ENCODE measurements at places on chromosomes 7 and 10. TPM values are rescaled to one million over a fixed set of nuclear protein-coding genes. Genes with fewer than 3 reads are reported as not detected.

GRCh38 chr7:20441991-20442441 lies 111.3 kb downstream of the ITGB8 start:
- H3K27me3 ChIP-seq = no peaks in the 10 kb centered on the region
- no peak for DNase-seq
- no peaks in the 10 kb centered on the region for H3K4me1 ChIP-seq
- no peaks in the 10 kb centered on the region for H3K36me3 ChIP-seq
- H3K27ac ChIP-seq = no peak overlapping the region
- no peak overlapping the region for H3K4me3 ChIP-seq

DNA sequence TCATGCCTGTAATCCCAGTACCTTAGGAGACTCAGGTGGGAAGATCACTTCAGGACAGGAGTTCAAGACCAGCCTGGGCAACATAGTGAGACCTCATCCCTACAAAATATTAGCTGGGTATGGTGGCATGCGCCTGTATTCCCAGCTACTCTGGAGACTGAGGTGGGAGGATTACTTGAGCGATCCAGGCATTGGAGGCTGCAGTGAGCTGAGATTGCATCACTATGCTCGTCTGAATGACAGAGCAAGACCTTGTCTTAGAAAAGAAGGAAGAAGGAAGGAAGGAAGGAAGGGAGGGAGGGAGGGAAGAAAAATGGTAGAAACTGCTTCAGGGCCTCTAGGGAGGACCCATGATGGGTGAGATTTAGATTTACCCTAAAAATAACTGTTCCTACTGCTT lies 112.3 kb downstream of the SPDYE5 start:
- no peaks in the 10 kb centered on the region for H3K27me3 ChIP-seq
- H3K4me1 ChIP-seq = no peaks in the 10 kb centered on the region
- no peaks in the 10 kb centered on the region for H3K36me3 ChIP-seq
- H3K27ac ChIP-seq = no peak overlapping the region
- DNase-seq = no peak

DNA sequence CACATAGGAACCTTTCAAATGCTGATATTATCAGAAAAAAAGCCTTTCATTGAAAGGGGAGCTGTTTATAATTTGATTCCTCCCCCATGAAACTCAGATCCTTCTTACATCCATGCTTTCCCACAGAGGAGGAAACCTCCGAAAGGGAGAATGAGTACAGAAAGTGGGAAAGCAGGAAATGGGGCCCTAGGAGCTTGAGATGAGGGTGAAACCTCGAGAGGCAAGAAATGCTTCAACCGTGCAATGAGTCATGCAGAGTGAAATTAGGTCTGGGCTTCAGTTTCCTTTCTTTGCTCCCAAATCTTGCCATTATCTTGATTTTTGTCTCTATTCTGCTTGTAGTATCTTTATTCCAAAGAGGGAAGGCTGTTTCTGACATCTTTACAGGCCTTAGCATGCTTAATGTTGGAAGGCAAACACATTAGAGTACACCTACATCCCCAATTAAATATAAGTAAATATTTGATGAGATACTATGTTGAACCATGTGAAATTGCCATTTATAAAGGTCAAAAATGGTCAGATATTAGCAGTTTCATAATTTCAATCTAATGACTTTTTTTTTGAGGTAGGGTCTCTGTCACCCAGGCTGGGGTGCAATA lies 79.1 kb downstream of the NAMPT start:
- H3K4me1 ChIP-seq = no peaks in the 10 kb centered on the region
- H3K27me3 ChIP-seq = no peaks in the 10 kb centered on the region
- DNase-seq = no peak
- H3K36me3 ChIP-seq = no peaks in the 10 kb centered on the region

GRCh38 chr10:94524146-94524545 lies 21.4 kb upstream of the HELLS start:
- H3K36me3 ChIP-seq = no peaks in the 10 kb centered on the region
- no peaks in the 10 kb centered on the region for H3K4me1 ChIP-seq
- H3K4me3 ChIP-seq = no peak overlapping the region
- no peak for DNase-seq

DNA sequence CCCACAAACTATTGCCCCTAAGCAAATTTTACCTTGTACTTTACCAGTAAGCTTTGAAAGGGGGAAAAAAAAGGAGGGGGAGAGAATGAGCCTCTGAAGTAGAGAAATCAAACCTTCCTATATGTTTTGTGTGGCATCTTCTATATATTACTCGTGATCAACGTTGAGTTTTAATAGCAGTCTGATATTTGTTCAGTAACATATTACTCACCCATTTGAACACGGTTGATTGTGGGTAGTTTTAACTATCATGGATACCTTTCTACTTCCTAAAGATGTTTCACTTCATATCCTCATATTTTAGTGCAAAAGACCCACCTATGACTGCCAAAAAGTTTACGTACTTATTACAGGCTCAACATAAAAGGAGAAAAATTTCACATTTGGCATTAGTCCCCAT lies 54.5 kb downstream of the CCDC6 start:
- no peaks in the 10 kb centered on the region for H3K36me3 ChIP-seq
- no peaks in the 10 kb centered on the region for H3K4me1 ChIP-seq
- no peak overlapping the region for H3K27ac ChIP-seq
- no peak overlapping the region for H3K4me3 ChIP-seq
- no peak for DNase-seq

DNA sequence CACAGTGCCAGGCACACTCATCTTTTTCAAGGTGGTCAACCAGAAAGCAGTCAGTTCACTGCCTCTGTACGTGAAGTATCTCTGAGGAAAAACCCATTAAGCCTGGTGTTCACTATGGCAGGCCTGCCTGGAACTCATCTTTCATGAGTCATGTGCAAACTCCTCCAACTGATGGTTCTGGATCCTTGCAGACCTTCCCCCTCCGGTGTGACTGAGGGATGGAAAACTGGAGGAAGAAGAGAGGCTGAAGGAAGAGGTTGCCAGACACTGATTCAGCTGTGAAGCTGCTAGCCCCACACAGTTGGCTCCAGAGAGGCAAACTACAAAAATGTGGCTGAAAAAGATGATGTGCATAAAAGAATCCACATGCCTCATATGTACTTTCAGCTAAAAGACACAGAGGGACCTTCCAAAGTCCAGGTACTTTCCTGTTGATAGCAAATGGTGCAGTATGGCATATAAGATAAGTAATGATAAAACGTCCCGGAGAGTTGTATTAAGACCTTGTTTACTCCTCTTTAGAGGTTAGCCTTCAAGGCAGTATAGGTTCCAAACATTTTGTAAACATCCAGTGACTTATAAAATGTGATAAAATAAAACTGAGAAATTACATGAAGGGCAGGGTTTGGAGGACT lies 2.7 kb downstream of the CYP3A5 start:
- H3K4me3 ChIP-seq = peak overlapping the region; percentile 60
- DNase-seq = no peak
- H3K27ac ChIP-seq = peak overlapping the region; percentile 87
- H3K36me3 ChIP-seq = peaks cover 47% of the 10 kb centered on the region
- no peaks in the 10 kb centered on the region for H3K27me3 ChIP-seq

DNA sequence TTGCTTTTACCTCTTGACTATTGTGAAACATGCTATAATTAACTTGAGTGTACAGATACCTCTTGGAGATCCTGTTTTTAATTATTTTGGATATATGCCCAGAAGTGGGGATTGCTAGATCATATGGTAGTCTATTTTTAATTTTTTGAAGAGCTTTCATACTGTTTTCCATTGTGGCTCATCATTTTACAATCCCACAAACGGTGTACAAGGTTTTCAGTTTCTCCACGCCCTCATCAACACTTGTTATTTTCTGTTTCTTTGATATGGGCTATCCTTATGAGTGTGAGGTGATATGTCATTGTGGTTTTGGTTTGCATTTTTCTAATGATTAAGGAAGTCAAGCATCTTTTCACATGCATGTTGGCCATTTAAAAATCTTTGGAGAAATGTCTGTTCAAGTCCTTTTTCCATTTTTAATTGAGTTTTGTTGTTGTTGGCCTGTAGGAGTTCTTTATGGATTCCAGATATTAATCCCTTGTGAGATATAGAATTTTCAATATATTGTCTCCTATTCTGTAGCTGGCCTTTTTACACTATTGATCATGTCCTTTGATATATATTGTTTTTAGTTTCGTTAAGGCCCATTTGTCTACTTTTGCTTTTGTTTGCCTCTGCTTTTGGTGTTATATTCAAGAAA lies 7.5 kb downstream of the AGK start:
- no peak overlapping the region for H3K27ac ChIP-seq
- DNase-seq = no peak
- no peak overlapping the region for H3K4me3 ChIP-seq
- H3K27me3 ChIP-seq = no peaks in the 10 kb centered on the region
- H3K36me3 ChIP-seq = no peaks in the 10 kb centered on the region

DNA sequence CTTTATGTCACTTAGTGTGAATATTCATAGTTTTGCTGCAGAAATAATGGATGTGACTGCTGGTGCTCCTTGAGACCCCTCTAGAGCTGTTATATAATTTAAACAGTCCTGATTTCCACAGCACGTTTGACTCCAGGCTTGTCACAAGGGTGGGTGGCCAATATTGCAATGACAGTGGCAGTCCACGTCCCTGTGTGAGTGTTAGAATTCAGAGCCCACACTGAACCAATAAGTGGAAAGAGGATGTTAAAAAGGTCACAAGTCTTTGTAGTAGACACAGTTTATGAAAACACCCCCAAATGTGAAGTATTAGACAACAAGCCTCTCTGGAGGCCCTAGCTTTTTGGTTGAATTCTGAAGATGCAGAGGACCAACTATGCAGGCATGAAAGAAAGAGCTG lies 2.0 kb downstream of the PPP1R17 start:
- H3K27ac ChIP-seq = no peak overlapping the region
- no peaks in the 10 kb centered on the region for H3K4me1 ChIP-seq

DNA sequence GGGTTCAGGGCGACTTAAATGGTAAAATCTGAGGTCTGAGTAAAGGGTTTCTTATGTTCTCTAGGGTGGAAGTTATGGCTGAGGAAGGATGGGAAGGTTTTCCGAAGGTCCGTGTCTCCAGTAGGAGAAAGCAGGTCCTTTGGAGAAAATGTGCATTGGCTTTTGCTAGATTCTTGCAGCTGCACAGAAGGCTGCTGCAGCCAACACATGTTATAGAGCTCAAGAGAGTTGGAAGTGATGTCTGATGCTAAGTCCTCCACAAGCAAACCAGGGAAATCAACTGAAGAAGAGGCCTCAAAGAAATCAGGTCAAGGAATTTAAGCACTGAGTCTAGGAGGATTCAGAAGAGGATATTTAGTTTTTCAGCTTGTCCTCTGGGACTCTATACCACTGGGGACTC lies 404.6 kb downstream of the LRMDA start:
- no peak for DNase-seq
- no peaks in the 10 kb centered on the region for H3K27me3 ChIP-seq
- H3K4me3 ChIP-seq = no peak overlapping the region
- H3K27ac ChIP-seq = no peak overlapping the region

- H3K4me3 ChIP-seq = no peak overlapping the region
- no peak for DNase-seq
- no peaks in the 10 kb centered on the region for H3K36me3 ChIP-seq
- no peak overlapping the region for H3K27ac ChIP-seq
- H3K4me1 ChIP-seq = peaks cover 29% of the 10 kb centered on the region
Measured at GRCh38 chr7:80208700-80209099, 74.1 kb downstream of the GNAI1 start.

DNA sequence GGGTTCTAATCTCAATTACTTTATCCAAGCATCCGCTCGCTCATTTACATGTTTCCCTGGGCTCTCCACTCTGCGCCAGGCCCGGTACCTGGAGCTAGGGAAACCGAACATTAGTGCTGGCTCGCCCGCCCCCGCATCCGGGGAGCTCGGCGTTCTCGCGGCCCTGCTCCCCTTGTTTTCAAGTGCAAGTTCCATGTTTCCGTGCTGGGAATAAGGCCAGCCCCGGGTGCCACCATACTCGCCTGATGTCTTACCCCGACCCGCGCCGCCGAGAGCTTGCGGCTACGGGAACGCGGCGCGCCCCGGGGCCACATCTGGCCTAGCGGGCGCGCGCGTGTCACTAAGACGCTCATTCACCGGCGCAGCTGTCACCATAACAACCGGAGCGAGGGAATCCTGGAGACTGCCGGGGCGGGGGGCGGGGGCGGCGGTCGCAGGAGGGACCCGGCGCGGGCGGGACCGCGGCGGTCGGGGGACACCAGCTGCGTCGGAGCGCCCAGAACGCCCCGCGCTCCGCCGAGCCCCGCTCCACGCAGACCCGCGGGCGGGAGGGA lies at the start of gene NEURL1:
TSS of gene NEURL1 (plus strand) at position 344 of the 554 bp plus-strand sequence. CDS start 683 bp downstream, outside the sequence.
- no peak within 1 kb of the TSS for H3K27ac ChIP-seq
- H3K4me1 ChIP-seq = no peaks in the 10 kb centered on the region
- peak within 1 kb of the TSS; percentile 40 for H3K4me3 ChIP-seq
- peaks cover 25% of the 10 kb centered on the region for H3K27me3 ChIP-seq
- DNase-seq = no peak

- no peaks in the 10 kb centered on the region for H3K4me1 ChIP-seq
- H3K36me3 ChIP-seq = no peaks in the 10 kb centered on the region
- no peak for DNase-seq
- no peak overlapping the region for H3K4me3 ChIP-seq
- H3K27ac ChIP-seq = no peak overlapping the region
Measured at GRCh38 chr7:157994319-157994718, 593.3 kb downstream of the PTPRN2 start.

DNA sequence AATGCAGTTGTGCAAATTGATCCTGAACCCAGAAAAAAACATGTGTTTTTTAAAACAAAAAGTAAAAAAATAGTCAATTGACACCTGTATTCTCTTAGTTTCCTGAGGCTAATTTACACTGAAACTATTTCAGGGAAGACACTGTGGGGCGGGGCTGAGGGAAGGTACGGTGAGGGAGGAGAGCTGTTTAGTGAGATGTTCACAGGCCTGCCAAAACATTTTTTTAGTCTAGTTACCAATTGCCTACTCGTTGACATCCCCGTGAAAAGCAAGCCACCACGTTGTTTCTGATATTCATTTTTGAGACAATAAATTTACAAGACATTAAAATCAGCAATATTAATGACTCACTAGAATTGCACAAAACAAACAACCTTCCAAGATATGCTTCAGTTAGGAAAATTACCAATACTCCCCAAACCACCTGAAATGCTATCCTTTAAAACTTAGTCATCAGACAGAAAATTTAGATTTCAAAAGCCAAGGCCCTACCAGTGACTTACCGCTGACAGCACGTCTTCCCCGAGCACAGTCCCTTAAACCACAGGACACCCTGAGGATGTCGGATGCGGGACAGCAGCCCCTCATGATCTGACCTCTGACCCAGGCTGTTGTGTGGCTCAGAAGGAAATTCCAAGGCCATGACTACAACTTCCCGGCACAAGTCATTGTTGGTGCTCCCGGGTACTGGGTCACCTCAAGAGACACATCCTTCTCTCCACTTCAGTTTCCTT lies 279.2 kb downstream of the PRPF18 start:
- no peaks in the 10 kb centered on the region for H3K4me1 ChIP-seq
- H3K4me3 ChIP-seq = no peak overlapping the region
- no peaks in the 10 kb centered on the region for H3K36me3 ChIP-seq
- no peak for DNase-seq
- no peak overlapping the region for H3K27ac ChIP-seq

The DDX56 gene
- total RNA-seq = 31.8 TPM

The PAX2 gene
- not detected for total RNA-seq

The SPDYE11 gene
- not detected for total RNA-seq

The LLCFC1 gene
- not detected for total RNA-seq

The SPACDR gene
- not detected for total RNA-seq

The CHRM2 gene
- 1.1 TPM for total RNA-seq

The MLLT10 gene
- 20.6 TPM for total RNA-seq

The FGL2 gene
- 5.0 TPM for total RNA-seq

Measured in right lobe of liver (tissue), 6 donors.